ENCODE measurements at places on chromosomes 1 and 21.

DNA sequence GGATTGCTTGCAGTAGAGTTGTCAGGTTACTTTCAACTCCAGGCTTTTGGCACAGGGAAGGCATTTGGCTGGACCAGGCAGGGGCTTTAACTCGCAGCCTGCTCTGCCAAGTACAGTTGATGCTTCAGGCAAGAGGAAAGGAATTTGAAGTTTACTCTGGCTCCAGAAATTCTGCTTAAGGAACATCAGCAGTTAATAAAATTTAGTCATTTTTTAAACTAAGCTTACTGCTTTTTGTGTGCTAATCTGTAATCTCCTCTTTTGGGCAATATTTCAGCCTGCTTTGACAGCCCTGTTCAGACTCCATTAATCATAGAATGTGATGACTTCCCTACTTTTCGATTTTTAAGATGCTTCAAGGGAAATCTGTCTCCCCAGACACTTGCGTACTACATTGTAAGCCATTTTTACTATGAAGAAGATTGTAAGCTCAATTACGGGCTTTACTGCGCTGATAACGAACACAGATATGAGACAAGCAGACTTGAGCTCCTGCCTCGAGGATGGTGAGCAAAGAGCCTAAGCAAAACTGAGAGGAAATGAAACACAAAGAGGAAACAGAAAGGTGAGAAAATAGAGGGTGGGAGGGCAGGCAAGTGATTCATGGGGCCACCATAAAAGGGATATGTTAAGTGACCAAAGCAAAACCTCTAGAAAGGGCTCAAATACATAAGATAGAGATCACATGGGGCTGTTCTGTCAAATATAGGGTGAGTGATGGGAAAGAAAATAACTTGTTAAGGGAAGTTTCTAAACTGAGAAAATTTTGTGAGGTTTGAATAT, 76.6 kb upstream of the VAV3 start:
- no peak for DNase-seq

DNA sequence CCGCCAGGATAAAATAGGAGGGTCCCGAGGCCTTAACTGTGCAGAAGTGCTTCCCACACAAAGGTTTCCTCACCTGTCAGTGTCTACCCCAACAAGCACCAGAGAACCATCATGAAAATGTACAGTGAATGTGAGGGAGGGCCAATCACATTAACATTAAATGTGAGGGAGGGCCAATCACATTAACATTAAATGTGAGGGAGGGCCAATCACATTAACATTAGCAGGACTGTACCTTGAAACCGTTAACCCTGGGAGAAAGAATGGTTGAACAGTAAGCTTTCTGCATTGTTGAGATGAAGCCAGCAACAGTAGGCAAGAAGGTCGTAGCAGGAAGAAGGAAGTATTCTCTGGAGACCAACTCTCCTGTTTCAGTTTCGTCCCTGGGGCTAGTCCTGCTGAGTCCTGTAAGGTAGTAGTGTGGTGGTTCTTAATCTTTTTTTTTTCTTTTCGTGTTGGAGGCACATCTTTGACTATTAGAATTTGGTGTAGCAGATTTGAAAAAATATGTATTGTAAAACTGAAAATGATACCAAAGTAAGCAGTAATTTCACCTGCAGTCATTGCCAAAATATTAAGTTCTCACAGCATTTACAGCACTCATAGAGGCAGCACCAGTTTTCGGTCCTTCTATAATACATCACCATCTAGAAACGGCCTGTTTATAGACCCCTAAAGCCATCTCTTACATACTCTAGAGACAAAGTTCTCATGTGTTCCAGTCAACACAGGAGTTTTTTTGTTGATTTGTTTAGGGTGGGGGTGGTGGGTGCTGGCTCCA, 98.6 kb upstream of the PPP2R5A start:
- DNase-seq: peak; percentile 23

DNA sequence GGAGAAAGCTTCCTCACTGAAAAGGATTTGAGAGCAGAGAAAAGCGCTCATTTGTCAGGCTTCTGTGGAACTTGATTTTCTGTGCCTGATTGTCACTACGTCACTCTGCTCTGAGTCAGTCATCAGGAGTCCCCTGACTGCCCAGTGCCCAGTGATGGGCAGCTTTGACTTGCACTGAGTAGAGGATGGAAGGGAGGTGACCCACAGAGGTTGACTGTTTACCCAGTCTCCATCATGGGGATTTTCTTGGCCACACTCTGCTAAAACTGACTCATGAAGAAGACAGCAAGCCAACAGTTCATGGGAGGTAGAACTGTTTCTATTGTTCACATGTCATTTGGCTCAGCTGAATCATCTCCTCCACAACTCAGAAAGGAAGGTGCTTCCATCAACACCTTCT, 82.1 kb upstream of the DUSP10 start:
- DNase-seq: no peak

DNA sequence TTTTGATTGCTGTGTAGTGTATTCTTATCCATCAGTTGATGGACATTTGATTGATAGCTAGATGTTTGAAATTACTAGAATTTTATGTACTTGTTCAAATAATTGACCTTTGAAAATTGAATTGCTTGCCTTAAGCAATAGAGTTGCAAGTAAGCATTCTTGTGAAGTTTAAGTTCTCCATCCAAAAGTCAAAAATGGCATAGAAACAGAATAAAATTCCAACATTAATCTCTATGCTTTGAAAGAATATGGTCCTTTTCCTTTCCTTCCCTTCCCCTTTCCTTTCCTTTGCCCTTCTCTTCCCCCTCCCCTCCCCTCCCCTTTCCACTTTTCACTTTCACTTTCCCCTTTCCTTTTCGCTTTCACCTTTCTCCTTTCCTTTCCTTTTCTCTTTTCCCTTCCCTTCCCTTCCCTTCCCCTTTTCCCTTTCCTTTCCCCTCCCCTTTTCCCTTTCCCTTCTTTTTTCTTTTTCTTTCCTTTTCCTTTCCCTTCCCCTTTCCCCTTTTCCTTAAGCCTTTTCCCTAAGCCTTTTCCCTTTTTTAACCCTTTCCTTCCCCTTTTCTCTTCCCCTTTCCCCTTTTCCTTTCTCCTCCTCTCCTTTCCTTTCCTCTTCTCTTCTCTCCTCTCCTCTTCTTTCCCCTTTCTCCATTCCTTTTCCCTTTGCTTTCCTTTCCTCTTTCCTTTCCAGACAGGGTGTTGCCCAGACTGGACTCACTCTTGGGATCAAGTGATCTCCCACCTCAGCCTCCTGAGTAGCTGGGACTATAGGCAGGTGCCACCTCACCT, 67.4 kb downstream of the SASS6 start:
- no peak for DNase-seq

GRCh38 chr21:29194847-29195246, 64.4 kb downstream of the MAP3K7CL start:
- DNase-seq: no peak

- no peak for DNase-seq
Observed at GRCh38 chr21:46205766-46206162, 21.5 kb upstream of the SPATC1L start.

DNA sequence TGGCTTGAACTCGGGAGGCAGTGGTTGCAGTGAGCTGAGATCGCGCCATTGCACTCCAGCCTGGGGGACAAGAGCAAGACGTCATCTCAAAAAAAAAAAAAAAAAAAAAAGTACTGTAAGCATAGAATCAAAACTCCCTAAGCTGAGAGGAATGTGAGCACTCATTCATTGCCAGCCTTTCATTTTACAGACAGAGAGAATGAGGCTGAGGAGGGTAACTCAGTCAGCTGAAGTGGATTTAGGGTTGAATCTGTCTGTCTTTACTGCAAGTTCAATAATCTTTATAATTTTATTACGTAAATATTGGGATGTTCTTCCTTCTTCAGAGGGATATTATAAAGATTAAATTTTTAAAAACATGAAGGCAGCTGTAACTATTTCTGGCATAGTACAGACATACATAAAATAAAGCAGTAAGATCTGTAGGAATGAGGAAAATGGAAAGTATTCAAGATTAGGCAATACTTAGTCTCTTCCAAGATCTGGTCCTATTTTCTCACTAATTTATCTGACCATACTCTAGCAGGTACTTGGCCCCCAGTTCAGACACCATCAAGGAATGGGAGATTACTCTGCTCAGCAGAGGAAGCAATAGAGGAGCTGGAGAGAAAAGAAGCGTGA, 24.1 kb upstream of the MNDA start:
- no peak for DNase-seq

GRCh38 chr1:53594391-53595180, 135.4 kb downstream of the DMRTB1 start:
- no peak for DNase-seq

DNA sequence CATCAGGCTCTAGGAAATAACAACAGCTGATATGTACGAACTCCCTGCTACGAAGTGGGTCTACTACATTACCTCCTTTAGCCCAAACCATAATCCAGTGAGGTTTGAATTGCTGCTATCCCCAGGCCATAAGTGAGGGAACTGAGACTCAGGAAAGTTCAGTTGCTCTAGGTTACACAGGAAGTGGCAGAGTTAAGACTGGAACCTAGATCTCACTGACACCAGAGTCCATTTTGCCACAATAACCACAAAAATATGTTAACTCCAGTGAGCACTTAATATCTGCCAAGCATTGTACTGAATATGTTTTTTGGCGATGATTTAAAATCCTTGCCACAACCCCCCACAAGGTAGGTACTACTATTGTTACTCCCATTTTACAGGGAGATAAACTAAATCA, 8.9 kb upstream of the TADA1 start:
- DNase-seq: no peak

DNA sequence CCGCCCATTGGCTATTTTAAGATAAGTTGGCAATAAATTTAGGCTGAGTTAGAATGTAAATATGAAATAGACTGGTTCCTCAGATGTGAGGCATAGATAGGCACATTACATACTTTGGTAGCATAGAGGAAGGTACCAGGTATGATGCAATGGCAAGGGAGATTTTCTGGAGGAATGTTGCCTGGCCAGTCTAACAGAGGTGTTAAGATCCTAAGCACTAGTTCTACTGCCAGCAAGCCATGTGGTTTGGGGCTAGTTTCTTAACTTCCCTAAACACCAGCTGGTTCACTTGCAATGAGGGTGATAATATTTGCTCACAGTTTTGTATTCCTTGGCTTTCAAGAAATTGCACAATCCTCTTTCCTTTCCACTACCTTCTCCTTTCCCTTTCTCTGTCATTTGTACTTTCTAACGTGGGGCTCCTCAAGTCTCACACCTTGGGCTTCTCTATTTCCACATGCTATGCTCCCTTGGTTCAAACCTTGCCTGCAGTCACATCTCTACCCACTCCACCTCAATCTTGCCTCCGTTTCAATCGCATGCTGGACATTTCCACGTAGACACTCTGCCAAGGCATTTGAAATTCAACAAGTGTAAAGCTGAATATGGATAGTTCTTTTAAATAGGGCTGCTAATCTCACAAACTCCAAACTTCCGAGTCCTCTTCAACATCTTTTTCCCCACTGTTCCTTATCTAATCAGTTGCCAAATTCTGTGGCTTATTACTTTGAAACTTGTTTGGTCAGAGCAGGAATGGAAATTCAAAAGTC, 4.7 kb upstream of the CD55 start:
- DNase-seq: no peak

- DNase-seq: no peak
Observed at GRCh38 chr1:39412892-39413291, 78.5 kb upstream of the BMP8A start.

- DNase-seq: no peak
Observed at GRCh38 chr1:209929751-209930150, 8.3 kb upstream of the SYT14 start.

All from CD4-positive, alpha-beta T cell treated with Interferon gamma for 1 hour (primary cell).